ENCODE measurements at places on chromosomes 3 and 15. TPM values are rescaled to one million over a fixed set of nuclear protein-coding genes. Genes with fewer than 3 reads are reported as not detected.

The MST1R gene
- 0.79 TPM for total RNA-seq

The ALS2CL gene
- total RNA-seq, result 37.2 TPM

The CACNA1D gene
- not detected for total RNA-seq

The COL7A1 gene
- 678 TPM for total RNA-seq

The ZIC4 gene
- not detected for total RNA-seq

The SETD2 gene
- total RNA-seq, result 45.4 TPM

The LNP1 gene
- 6.0 TPM for total RNA-seq

The NRROS gene
- total RNA-seq, result not detected

The CPN2 gene
- not detected for total RNA-seq

The SLC22A13 gene
- 2.6 TPM for total RNA-seq

The MYD88 gene
- total RNA-seq, result 23.2 TPM

The ARPIN gene
- total RNA-seq, result 10.7 TPM

The CHDH gene
- 0.76 TPM for total RNA-seq

The LRRC34 gene
- 2.4 TPM for total RNA-seq

Measured in placental epithelial cell (primary cell).